ENCODE measurements at places on chromosomes 6 and 20.

GRCh38 chr20:9070304-9070703 lies 1.4 kb downstream of the PLCB4 start:
- DNase-seq = no peak

DNA sequence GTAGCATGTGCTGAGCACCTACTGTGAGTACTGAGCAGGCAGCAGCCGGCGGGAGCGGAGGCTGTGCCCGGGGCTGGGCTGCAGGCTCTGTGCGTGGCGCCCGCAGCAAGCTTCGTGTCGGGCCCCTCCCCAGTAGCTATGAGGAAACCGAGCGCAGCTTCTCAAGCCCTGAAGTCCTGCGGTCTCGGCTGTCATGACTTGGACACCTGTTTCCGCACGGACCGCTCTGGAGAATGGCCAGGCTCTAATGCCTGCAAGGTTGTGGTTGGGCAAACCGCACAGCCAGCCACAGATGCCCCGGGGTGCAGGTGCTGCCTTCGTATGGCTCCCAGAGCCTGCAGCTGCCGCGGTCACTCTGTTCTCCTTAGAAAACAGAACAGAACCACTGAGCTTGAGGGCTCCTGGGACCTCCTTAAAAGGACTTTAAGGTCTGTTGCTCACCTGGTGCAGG lies 33.7 kb downstream of the PYGB start:
- DNase-seq = peak; percentile 41

- no peak for DNase-seq
These were observed 90.3 kb downstream of the SHLD1 start for GRCh38 chr20:5840411-5841002.

- no peak for DNase-seq
These were observed 1.2 kb downstream of the NCOA5 start for GRCh38 chr20:46088409-46089166.

- peak; percentile 84 for DNase-seq
These were observed 142.9 kb upstream of the OLIG3 start for GRCh38 chr6:137637121-137637520.

GRCh38 chr20:19320005-19320404 lies 107.6 kb downstream of the SLC24A3 start:
- no peak for DNase-seq

DNA sequence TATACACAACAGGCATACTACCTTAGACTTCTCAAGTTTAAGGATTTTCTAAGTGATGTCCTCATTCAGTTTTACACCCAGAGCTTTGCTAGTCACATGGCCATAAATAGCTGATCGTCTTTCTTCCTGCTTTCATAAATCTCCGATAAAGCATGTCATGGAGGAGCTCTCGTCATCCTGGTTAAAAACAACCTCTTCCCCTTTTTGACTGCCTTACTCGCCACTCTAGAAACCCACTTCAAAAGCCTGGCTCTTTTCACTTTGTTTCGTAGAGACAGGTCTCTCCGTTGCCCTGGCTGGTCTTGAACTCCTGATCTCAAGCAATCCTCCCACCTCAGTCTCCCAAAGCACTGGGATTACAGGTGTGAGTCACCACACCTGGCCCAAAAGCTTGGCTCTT lies 67.0 kb upstream of the SMIM29 start:
- no peak for DNase-seq

DNA sequence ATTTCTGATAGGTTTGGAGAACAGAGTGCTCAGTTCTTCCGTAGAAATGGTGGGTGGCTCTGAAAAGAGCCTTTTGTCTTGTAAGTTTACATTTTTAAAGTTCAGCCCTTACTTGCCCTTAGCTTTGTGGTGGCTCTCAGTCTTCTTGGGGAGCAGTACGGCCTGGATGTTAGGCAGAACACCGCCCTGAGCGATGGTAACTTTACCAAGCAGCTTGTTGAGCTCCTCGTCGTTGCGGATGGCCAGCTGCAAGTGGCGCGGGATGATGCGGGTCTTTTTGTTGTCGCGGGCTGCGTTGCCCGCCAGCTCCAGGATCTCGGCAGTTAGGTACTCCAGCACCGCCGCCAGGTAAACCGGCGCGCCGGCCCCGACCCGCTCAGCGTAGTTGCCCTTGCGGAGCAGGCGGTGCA lies 19.5 kb downstream of the OR2B2 start:
- no peak for DNase-seq

DNA sequence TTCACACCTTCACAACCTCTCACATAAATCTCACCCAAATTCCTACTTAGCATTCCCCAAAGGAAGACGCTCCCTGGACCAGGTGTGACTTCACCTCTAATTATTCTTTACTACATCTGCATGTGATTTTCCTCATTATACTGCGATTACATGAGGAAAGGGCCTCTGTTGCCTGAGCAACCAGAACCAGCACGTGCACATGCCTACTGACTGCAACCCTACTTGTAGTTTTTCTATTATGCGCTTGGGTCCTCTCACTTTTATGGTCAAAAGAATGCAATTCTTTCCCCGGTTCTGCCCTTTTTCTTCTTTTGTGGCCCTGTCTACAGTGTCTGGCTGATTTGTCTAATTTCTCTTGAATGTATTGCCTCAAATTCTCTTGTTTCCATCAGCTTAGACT lies 20.4 kb upstream of the ANKEF1 start:
- no peak for DNase-seq

Measured in islet precursor cell (in vitro differentiated cells).